GM10248 (cell line): ENCODE measurements at places on chromosomes 1 and 21.

DNA sequence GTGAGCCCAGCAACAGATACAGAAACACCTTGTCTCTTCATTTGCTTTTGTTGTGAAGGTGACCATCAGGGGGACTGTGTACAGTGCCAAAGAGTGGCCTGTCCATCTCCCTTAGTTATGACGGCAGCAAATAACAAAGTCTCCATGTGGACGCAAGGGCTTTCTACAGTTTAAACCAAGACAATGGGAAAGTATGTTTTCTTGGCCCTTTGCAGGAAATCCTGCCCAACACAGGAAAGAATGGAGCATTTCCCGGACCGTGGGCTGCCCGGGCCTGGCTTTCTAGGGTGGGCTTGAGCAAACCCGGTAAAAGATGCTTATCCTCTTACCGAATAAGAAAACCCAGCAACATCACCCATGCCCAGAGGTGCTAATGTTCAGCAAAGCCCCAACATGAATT lies 87.3 kb downstream of the ZBTB18 start:
- DNase-seq, result no peak

- no peak for DNase-seq
Measured at GRCh38 chr1:209218113-209218512, 365.4 kb upstream of the CAMK1G start.

DNA sequence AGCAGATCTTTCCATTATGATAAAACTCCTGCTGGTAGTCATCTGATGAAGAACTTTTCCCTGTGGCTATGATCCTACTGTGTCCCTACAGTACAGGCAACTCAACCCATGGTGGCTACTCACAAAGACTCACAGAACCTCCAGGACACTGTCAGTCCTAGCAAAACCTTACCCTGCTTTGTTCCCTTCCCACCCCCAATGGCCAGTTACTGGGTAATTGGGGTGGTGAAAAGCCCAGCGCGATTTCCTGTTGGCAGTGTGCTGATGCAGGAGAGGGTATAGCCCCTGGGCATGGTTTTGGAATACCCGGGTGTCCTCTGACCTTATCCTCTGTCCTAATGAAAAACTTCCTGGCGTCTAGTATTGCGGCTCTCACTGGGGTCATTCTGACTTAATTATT lies 533 bp upstream of the RGL1 start:
- DNase-seq, result no peak

- DNase-seq, result no peak
Measured at GRCh38 chr1:43363283-43363934, 4.4 kb downstream of the ELOVL1 start.

DNA sequence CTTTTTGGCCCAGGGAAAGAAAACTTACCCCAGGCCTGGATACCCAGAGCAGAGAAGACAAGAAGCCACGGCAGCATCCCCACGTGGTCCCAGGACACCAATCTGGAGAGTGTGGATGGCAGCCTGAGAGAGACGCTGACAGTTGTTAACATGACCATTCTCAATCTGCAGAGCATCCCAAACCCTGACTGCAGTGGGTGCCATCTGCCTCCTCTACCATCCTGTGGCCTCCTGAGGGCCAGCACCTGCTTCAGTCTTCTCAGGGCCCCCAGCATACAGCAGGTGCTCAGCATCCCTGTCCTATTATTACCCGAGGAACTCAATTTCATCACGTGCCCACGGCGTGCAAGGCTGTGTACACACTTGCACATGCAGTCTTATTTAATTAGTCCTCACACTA lies 785 bp downstream of the PGLYRP4 start:
- no peak for DNase-seq

DNA sequence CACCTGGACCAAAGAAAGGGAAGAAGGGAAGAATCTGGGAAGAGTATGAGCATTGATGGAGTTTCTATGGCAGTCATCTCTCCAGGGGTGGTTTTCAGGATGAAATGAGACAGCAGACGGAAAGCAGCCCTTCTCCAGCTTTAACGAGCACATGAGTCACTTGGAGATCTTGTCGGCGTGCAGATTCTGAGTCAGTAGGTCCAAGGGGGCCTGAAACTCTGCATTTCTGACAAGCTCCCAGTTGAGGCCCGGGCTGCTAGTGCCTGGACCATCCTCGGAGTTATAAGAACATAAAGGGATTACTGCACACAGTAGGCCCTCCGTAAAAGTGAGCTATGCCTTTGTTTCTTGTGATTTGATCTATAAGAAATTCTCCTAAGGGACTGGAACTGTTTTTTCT lies 17.6 kb downstream of the HSPG2 start:
- DNase-seq, result no peak

DNA sequence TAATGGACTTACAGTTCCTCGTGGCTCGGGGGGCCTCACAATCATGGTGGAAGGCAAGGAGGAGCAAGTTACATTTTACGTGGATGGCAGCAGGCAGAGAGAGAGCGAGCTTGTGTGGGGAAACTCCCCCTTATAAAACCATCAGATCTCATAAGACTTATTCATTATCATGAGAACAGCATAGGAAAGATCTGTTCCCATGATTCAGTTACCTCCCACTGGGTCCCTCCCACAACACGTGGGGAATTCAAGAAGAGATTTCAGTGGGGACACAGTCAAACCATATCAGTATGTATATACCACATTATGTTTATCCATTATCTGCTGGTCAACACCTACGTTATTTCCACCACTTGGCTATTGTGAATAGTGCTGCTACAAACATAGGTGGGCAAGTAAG lies 352.3 kb upstream of the B3GALT2 start:
- no peak for DNase-seq

DNA sequence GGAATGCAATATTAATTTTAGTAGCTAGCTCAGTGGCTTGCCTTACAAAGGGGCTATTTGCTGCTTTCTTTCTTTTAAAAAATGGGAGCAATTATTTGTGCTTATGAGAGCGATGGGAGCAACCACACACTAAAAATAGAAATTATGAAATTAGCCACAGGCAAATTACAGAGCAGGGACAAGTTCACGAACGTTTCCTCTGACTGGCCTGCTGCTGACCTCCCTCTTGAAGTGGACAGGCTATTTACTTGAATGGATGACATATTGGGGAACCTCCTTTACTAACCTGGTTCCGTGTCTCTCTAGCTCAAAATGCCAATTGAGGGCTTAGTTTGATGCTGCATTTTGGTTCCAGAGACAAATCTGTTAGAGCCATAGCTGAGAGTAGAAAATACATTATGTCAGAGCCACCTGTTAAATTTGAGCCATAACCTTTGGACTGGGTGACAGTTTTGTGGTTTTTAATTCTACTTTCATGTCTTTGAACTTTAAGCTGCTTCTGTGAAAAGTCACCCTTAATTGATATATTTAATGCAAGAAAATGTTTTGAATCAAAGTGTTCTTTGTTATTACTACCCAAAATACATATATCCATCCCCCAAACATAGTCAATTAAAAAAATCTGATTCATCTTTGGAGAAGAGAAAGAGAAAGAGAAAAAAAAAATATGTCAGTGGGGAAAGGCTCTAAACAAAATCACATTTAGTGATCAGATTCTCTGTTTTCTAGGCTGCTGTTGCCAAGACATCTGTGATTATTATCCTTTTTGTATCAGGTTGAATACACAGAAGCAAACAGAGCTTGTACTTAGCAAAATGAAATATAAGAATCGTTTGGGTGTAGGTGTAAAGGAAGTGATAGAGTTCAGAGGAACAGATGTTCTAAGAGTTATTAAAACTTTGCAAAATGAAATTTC lies 351.9 kb downstream of the ADGRL2 start:
- DNase-seq, result peak; percentile 23

GRCh38 chr1:220092694-220093093 lies 1.2 kb upstream of the IARS2 start:
- no peak for DNase-seq

- no peak for DNase-seq
Measured at GRCh38 chr21:34913811-34914210, 135.3 kb downstream of the RUNX1 start.

DNA sequence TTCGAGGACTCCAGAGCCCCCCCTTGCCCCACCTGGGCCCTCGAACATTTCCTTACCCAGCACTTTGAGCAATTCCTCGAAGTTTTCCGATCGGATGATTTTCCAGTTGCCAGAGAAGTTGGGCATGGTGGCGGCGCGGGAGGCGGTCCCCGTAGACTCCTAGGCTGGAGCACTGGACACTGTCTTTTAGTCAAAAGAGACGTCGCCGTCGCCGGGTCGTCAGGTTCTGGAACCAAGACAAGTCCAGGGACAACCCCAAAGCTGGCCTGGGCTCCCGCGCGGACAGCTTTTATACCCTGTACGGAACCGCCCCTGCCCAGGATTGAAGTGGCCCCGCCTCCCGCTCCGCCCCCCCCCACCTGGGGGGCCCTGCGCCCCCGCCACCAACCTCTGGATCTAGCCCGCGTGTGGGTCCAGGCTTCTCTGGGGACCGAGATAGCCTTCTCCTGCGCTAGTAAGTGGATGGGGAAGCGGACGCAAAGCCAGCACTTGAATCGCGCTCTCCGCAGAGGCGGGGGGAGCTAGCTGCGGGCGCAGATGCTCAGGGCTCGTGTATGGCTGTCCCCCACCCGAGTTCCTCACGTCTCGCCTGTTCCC lies at the start of gene CRABP2:
Gene CRABP2, minus strand, starts transcription at position 263 of the 597 bp plus-strand sequence. Its CDS starts 137 bp downstream, at position 126.
- no peak for DNase-seq

- DNase-seq, result peak; percentile 28
Measured at GRCh38 chr1:181497870-181498269, 14.6 kb downstream of the CACNA1E start.

DNA sequence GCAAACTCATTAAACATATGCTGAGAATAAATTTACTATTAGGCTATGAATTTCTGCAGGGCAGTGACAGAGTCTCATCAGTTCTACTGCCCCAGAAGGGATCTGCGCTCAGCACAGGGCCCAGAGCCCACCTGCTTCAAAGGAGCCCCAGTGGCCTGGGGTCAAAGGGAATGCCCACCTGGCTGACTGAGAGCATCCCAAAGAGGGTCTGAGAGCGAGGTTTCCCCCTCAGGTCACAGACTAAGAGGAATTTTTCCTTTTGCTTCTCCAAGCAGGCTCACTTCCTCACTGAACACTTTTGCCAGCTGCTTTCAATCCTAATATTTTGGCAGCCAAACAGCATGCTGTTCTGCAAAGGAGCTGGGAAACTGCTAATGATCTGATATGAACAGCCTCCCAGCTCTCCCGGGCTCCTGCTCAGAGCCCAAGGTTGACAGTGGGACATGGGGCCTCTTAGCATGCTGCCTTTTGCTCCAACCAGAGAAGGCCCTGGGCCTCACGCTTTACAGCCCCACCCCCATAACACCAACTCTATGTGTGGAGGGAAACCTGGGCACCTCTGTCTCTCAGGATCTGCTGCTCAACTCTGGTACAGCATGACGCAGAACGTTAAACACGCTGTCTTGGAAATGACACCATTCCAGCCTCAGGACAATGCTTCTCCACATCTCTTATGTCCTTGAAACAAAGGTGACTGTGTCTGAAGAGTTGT lies 70.7 kb upstream of the SYT6 start:
- DNase-seq, result no peak

DNA sequence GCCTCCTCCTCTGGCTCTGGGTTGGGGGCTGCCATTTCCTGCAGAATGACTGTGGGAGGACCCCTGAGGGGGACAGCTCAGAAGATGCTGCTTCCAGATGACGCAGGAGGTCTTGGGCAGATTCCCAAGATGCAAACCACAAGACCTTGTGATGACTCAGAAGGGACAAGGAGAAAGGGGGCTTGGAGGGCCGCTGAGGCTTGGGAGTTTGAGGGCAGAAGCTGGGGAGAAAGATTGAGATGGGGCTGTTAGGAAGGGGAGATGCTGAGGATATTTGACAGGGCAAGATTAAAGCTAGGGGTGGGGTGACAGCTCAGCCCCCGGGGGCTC lies 7.5 kb downstream of the PTPRU start:
- DNase-seq, result no peak

DNA sequence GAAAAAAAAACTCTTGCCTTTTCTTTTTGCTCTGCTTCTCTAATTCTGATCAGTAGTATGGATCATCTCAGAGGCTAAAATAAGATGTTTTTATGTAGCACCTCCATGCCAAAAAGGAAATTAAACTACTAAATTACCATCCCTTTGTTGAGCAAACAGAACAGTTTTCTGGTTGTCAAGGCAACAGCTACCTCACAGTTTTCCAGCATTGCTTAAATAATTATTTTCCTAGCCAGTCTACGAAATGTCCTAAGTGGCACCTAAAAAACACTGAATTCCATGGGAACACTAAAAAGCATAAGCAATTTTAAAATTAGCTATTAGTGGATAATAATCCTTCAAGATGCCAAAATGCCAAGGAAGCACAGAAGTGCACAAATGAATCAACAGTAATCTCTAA lies 61.7 kb downstream of the ARID4B start:
- no peak for DNase-seq

- DNase-seq, result no peak
Measured at GRCh38 chr1:157882580-157882979, 41.0 kb upstream of the CD5L start.

GRCh38 chr1:215146240-215146975 lies 63.9 kb downstream of the KCNK2 start:
- no peak for DNase-seq

DNA sequence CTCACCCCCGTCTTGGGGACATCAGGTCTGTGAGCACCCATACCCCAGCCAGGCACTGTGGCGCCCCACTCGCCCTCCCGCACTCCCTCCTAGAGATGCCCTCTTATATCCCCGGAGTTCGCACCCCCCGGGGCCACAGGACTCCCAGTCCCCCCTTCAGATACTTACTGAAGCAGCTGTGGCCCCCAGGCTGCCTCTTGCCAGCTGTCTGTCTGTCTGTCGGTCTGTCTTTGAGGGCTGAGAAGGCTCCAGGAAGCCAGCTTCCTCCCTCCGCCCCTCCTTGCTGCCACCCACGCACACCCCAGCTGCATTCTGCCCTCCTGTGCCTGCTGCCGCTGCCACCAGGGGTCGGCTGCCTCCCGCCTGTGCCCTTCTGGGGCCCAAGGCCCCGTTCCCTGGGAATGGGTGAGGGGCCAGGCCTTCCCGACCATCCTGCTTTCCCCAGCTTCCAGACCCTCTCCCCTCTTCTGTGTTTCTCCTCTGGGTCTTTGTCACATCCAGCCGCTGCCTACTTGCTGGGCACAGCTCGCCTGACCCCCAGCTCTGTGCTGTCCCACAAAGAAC lies at the start of gene PTPN7:
Gene PTPN7, minus strand, starts transcription at position 226 of the 564 bp plus-strand sequence. CDS start 1,200 bp downstream, outside the sequence.
- DNase-seq, result peak; percentile 82

GRCh38 chr21:41406340-41406739 lies 19.7 kb upstream of the MX1 start:
- DNase-seq, result no peak

DNA sequence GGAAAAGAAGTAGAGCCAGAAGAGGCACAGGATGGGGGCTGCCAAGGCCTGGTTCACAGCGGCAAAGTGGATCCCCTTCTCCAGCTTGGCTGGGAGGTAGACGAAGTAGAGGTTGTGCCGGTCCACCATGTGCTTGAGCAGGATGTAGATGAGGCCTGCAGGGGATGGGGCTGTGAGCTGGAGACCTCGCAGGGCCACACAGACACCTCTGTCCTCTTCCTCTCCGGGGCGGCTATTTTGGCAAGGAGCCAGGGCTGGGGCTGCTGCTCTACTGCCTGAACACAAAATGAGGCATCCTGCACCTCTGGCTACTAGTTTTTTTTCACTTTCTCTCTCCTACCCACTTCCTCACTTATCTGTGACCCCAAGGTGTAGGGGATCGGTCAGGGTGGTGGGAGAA lies 32.3 kb downstream of the TMEM63A start:
- DNase-seq, result no peak

- peak; percentile 99 for DNase-seq
Measured at GRCh38 chr1:16913833-16914662, 7.7 kb upstream of the CROCC start.

GRCh38 chr1:87435484-87435883 lies 106.8 kb downstream of the LMO4 start:
- DNase-seq, result no peak

- no peak for DNase-seq
Measured at GRCh38 chr1:111491070-111491469, 12.4 kb downstream of the ADORA3 start.
